ENCODE measurements at places on chromosomes 4 and X.

- DNase-seq, result no peak
These were observed 29.1 kb downstream of the TTC29 start for GRCh38 chr4:146916479-146917076.

- DNase-seq, result no peak
These were observed 656.9 kb upstream of the CPEB2 start for GRCh38 chr4:14345356-14345775.

DNA sequence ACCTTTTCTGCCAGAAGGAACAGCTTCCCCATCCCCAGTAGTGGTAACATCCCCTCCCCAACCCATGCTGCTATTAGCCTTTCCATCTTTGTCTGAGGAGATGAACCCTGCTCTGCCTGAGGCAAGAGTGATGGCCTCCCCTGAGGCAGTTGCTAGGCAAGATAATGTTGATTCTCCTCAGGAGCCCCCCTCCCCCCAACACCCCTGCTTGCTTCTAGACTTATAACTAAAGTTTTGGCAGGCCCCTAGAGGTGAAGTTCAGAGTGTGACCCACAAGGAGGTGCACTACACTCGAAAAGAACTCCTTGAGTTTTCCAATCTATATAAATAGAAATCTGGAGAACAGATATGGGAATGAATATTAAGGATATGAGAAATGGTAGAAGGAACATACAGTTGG is 962.5 kb downstream of the ADGRL3 start:
- DNase-seq, result no peak

- DNase-seq, result no peak
These were observed 48.5 kb upstream of the PABPC1L2A start for GRCh38 chrX:73127700-73128241.

DNA sequence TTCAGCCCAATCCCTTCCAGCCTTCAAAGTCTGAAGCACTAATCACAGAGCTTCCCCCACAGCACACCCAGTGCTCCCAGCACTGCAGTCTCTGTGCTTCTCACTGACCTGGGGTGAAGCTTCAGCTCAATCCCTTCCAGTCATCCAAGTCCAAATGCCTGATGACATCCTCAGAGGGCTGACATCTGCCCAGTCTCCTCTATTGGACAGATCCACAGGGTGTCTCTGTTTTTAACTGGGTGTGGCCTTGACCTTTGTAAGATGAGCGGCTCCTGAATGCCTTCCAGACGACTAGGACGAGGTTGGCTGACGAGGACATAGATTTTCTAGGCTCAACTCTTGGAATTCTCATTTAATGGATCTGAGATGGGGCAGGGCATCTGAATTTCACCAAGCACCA is 7.6 kb upstream of the SLC2A9 start:
- DNase-seq, result no peak

- DNase-seq, result no peak
These were observed 23.4 kb downstream of the DHX15 start for GRCh38 chr4:24560868-24561368.

GRCh38 chr4:138217567-138217966 is 24.6 kb downstream of the SLC7A11 start:
- no peak for DNase-seq

DNA sequence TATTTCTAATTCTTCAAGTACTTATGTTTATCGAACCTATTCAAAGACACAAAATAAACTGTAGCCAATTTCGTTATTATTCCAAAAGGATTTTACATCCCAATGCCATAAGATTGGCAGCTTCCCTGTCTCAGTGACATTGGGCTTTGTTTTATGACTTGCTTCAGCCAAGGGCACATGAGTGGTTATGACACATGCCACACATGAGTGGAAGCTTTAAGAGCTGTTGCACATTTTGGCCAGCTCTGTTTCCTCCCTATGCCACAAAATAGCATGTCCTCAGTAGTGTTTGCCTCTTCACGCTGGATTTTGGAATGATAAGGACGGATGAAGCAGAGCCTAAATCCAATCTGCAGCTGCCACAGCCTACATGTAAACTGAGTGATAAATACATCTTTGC is 21.9 kb downstream of the SEC24D start:
- DNase-seq, result no peak

DNA sequence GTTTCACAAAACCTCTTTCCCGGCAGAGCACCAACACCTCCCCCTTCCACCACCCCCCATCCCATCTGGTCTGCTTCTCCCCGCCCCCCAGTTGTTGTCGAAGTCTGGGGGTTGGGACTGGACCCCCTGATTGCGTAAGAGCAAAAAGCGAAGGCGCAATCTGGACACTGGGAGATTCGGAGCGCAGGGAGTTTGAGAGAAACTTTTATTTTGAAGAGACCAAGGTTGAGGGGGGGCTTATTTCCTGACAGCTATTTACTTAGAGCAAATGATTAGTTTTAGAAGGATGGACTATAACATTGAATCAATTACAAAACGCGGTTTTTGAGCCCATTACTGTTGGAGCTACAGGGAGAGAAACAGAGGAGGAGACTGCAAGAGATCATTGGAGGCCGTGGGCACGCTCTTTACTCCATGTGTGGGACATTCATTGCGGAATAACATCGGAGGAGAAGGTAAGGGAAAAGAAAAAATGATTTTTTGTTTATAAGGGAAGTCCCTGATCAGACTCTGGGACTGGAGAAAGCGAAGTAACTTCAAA is at the start of gene PDGFRA:
TSS of gene PDGFRA (plus strand) at position 333 of the 541 bp plus-strand sequence. CDS start 29,476 bp downstream, outside the sequence.
- DNase-seq, result no peak

GRCh38 chr4:53778155-53778554 is 186.9 kb upstream of the LNX1 start:
- no peak for DNase-seq

- DNase-seq, result no peak
These were observed 24.7 kb downstream of the NAT8L start for GRCh38 chr4:2083826-2084160.

DNA sequence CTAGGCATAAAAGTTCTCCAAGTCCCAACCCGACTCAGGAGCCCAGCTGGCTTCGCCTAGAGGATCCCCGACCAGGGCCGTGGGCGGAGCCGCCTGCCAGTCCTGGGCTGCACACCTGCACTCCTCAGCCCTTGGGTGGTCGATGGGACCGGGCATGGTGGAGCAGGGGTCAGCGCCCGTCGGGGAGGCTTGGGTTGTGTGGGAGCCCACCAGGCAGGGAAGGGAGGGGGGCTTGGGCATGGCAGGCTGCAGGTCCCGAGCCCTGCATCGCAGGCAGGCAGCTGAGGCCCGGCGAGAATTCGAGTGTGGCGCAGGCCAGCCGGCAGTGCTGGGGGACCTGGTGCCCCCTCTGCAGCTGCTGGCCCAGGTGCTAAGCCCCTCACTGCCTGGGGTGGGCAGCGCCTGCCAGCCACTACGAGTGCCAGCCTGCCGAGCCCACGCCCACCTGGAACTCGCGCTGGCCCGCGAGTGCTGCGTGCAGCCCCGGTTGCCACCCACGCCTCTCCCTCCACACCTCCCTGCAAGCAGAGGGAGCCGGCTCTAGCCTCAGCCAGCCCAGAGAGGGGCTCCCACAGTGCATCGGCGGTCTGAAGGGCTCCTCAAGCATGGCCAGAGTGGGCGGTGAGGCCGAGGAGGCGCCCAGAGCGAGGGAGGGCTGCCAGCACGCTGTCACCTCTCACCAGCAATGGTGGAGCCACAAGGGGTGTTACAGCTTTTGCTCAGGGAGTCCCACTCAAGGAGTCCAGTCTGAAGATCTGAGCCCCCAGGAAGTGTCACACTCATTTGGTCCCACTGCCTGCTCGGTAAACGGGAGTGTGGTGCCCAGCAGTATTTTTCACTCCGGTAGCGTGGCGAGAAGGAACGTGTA is 38.9 kb downstream of the SPRY1 start:
- no peak for DNase-seq

DNA sequence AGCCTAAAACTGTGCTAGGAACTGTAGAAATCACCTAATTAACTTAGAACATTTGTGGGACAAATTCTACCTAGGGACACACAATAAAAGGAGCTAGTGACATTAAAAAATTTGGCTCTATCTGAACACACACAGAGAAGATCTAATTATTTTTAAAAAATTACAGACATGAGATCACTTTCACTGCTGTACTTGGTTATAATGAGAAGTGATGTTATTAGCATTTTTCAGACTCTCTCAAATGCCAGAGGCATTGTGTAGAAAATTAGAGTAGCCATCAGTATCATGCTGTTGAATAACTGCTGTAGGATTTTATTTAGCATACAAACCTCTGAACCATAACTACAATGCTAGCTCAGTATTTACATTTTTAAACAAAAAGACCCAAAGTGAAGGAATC is 109.1 kb upstream of the ANK2 start:
- no peak for DNase-seq

DNA sequence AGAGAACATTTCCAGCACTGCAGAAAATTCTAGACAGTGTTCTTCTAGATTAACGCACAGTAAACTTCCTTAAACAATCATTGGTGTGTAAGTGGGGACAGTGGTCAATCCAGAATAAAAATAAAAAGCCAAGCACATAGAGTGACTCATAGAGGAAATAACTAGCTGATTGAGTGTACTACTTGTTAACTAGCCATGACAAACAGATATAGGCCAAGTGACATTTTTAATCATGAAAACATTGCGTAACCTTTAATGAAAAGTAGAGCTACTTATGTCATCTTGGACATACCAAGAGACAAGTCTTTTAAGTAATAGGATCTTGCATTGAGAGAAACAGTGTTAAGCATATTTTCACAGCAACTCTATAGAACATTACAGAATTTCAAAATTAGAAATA is 233.9 kb upstream of the MAB21L2 start:
- no peak for DNase-seq

DNA sequence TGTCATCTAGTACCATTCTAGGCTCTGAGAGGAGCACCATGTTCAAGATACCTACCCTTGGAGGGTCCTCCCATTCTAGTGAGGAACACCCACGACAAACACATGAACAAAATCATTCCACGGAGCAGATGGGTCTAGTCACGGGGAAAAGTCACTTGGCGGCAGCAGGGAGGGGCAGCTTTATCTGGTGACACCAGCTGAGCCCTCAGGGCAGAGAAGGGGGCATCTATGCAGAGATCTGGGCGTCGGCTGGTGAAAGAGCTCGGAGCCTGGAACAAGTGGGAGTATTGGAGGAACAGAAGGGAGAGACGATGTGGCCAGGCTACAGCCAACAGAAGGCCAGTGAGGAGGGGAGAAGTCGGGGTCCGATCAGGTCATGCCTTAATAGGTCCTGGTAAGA is 11.9 kb upstream of the PDHA1 start:
- DNase-seq, result no peak

- no peak for DNase-seq
These were observed 199.3 kb upstream of the ADAMTS3 start for GRCh38 chr4:72768364-72768763.

GRCh38 chr4:141417387-141417786 is 196.7 kb downstream of the ZNF330 start:
- no peak for DNase-seq

DNA sequence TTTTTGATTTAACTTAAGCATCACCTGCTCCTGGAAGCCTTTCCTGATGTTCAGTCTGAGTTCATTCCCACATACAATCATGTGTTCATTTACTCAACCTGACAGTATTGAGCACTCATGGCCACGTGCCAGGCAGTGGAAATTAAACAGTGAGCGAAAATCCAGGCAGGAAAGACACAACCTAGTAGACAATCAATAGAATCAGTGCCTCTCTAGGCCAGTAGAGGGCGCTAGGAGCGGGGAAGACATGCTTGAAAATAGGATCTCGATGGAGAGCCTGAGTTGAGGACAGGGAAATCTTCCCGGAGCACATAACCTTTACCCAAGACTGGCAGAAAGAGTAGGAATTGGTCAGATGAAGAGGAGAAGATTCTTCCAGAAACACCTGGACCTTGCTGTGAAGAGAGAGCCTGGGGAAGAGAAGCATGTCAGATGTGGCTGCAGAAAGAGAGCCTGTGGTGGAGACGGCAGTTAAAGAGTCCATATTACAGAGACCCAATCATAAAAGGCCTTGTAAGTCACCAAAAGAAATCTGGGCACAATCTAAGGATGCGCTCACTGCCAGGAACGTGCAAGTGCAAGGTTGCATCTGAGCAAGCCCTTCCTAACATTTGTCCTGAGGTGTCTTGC is 103.5 kb downstream of the LDB2 start:
- DNase-seq, result no peak

GRCh38 chr4:39104255-39104654 is 42.2 kb downstream of the KLHL5 start:
- no peak for DNase-seq

DNA sequence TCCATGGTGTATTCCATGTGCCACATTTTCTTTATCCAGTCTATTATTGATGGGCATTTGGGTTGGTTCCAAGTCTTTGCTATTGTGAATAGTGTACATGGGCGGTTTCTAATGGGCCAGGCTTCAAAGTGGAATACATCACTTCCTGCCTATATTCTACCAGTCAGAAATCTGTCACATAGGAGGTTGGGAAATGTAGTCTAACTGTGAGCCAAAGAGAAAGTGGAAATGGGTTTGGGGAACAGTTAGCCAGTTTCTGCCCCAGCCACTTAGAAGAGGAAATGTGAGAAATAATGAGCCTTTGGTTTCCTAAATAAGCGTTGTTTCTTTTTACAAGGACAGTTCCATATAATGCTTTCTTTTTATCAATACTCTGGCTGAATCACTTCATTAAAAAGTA is 85.1 kb upstream of the AP1S2 start:
- no peak for DNase-seq

GRCh38 chr4:165207016-165207430 is 338 bp upstream of the KLHL2 start:
- no peak for DNase-seq

DNA sequence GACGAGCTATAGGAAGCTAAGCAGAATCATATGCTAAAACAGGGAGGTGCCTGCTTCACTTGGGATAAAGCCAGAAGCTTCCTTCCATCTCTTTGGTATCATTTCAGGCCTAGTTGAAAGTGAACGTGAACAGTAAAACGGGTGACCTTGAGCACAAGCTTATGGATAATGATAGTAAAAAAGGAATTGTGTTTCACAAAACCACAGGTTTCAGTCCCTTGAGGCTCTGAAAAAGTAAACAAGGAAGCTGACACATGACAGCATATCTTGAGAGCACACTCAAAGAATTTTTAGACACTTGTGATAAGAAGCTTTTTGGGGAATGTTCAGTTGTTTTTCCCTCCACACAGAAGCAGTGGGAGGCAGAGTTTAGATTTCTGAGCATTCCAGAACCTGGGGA is 286.1 kb downstream of the DCHS2 start:
- DNase-seq, result no peak

DNA sequence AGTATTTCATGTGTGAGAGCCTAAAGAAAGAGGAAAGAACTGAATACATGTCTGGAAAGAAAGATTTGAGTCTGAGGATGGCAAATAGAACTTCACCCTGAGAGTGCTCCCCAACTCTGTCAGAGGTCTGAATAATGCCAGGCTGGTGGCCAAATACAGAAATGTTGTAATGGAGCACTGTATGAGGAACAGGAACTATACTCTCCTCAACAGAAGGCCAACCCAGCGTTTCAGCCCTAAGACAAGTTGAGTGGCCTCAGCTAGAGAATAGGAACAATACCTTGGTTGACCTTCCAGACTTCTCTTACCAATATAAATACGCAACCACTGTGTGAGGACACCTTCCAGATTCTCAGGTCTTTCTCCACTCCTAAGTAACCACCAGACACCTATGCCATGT is 94.5 kb upstream of the STIM2 start:
- DNase-seq, result no peak

- DNase-seq, result no peak
These were observed 1.5 kb downstream of the GSX2 start for GRCh38 chr4:54101190-54102041.
